ENCODE measurements at places on chromosomes 11 and 22.

- no peak for DNase-seq
Measured at GRCh38 chr11:74579577-74580270, 12.7 kb upstream of the POLD3 start.

DNA sequence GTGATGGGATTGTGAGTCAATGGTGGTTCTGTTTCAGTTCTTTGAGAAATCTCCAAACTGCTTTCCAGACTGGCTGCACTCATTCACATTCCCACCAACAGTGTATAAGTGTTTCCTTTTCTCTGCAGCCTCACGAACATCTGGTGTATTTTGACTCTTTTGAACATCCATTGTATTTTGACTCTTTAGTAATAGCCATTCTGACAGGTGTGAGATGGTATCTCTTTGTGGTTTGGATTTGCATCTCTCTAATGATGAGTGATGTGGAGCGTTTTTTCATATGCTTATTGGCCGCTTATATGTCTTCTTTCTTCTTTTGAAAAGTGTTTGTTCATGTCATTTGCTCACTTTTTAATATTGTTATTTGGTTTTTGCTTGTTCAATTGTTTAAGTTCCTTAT is 19.4 kb downstream of the NELL1 start:
- no peak for DNase-seq

GRCh38 chr11:71269603-71270511 is 17.5 kb upstream of the SHANK2 start:
- DNase-seq = no peak

GRCh38 chr11:120222916-120223315 is 12.1 kb downstream of the OAF start:
- DNase-seq = no peak

DNA sequence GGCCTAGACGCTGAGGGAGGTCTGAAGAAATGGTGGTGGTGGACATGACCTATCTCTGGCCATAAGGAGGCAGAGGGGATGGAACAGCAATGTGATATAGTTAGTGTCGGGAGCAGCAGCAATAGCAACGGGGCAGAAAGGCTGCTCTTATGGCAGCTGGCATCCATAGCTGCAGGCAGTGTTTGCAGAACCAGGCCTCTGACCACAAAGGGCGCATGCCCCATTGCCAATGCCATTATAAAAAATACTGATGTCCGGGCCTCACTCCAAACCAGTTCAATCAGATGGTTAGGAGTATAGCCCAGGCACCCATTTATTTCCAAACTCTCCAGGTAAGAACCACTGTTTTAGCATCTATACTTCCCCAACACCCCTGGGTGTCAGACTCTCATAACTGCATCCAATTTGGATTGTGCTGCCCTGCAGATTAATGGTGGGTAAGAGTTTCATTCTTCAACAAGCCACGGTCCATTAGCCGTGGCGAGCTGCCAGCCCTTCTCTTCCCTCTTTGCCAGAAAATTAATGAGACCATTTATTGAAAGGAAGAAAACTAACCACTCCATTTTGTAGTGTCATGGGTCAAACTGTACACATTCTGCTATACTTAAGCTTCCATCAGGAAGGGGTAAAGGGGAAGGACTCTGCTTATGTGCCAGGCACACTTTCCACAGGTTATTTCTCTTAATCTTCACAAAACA is 72.8 kb upstream of the SPON1 start:
- no peak for DNase-seq

DNA sequence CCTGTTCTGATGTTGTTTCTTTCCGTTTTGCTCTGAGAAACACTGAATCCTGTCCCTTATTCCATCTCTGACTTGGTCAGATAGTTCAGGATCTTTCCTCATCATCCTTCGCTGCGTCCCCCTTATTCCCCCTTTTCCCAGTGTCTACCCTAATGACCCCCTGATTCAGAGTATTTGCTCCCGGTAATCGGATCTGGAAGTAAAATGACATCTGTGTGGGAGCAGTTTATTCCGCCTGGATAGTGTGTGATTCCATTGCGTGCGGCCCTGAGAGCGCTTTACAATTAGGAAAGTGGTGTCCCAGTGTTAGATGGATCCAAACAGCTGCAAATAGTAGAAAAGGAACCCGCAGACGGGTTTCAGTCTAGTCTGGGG is 606 bp downstream of the DRG1 start:
- no peak for DNase-seq

- DNase-seq = no peak
Measured at GRCh38 chr11:73314117-73314961, 6.3 kb downstream of the ARHGEF17 start.

DNA sequence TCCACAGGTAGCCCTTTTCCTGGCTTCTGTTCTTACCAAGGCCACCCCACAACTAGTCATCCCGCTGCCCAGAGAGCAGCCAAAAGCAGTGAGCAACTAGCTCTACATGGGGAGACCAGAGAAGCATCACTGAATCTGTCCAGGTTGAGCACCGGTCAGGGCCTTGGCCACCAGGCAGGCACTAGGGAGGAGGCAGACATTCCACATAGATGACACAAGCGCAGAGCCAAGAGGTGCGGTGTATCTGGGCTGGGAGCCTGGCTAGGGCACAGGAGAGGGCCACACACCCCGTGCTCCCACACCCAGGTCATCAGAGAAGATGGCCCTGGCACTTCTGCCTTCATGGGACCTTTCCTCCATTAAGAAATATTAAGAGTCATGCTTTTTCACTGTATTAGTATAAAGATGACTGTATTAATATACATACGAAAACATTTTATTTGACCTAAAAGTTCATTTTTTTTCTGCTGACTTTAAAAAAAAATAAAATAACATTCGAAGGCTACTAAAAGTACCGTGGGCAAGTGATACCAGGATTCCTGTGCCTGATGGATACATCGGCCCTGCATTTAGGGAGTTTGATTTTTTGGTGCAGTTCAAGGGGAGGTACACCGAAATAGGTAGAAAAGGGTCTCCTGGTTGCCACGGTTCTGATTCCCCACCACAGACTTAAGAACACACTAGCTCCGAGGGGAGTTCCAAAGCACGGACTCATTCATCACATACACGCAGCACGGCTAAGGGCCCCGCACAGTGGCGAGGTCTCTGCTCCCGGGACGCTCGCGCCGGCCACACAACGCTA is 1.2 kb downstream of the DGCR2 start:
- no peak for DNase-seq

DNA sequence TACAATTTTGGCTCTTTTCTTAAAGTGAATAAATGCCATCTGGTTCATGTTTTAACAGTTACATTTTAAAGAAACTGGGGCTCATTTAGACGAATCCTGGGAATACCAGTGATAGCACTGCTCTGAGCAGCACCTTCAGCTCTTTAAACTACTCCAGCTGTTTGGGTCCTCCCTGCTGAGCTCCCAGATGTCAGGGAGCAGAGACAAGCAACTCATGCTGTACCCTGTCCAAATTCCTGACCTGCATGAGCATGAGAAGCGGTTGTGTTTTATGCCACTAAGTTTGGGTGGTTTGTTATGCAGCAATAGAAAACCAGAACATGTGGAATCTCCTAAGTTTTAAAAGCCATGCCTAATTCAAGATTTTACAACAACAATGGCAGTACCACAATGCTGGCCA is 90.0 kb downstream of the FDX1 start:
- no peak for DNase-seq

Measured in activated CD8-positive, alpha-beta memory T cell treated with anti-CD3 and anti-CD28 coated beads for 1 hour (primary cell).